ENCODE measurements at places on chromosomes 3 and 15. TPM values are rescaled to one million over a fixed set of nuclear protein-coding genes. Genes with fewer than 3 reads are reported as not detected.

DNA sequence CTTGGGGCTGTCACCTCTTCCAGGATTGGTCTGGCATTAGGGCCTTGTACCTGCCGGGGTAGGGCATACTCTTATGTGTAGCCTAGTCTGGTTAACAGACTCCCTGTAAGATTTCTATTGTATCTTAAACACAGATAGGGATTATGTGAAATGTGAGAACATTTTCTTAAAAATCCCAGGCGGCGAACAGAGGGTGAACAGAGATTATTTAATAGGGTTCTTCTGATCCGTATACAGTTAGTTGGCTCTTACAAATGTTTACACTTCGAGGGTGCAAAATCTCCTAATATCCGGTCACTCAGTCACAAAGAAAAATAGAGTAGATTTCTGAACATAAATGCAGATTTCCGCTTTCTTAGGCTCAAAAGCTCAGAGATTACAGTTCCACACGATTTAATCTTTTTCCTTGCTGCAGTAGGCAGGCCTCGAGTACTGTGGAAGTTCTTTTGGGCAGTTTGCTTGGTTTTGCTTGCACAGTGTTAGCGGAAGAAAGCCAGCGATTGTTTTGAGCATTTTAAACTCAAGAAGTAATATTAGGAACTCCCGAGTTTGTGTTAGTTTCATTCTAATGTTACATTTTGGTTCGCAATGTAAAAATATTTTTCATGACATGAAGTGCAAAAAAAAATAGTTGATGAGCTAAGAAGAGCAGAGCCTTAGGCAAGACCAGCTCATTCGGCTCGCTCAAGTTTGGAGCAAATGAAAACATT is 993 bp downstream of the PLCL2 start:
- H3K27ac ChIP-seq = peak overlapping the region; percentile 80
- peak overlapping the region; percentile 74 for H3K4me3 ChIP-seq
- no peaks in the 10 kb centered on the region for H3K27me3 ChIP-seq
- peak; percentile 70 for DNase-seq
- H3K4me1 ChIP-seq = peaks cover 6% of the 10 kb centered on the region

NAA50 gene
- 82.7 TPM for total RNA-seq

- H3K27ac ChIP-seq = no peak overlapping the region
- H3K36me3 ChIP-seq = no peaks in the 10 kb centered on the region
- H3K4me3 ChIP-seq = no peak overlapping the region
- H3K4me1 ChIP-seq = no peaks in the 10 kb centered on the region
- no peak for DNase-seq
Observed at GRCh38 chr3:108345492-108346205, 49.3 kb downstream of the HHLA2 start.

ANKRD34C gene
- 0.03 TPM for total RNA-seq

NT5DC2 gene
- total RNA-seq = 85.6 TPM

- no peak overlapping the region for H3K27ac ChIP-seq
- no peak for DNase-seq
- no peaks in the 10 kb centered on the region for H3K36me3 ChIP-seq
- peaks cover 11% of the 10 kb centered on the region for H3K4me1 ChIP-seq
Observed at GRCh38 chr3:15307580-15307979, 24.8 kb downstream of the SH3BP5 start.

GRCh38 chr15:65724464-65725215 is 67.5 kb downstream of the DENND4A start:
- no peak overlapping the region for H3K4me3 ChIP-seq
- peaks cover 3% of the 10 kb centered on the region for H3K36me3 ChIP-seq
- no peak overlapping the region for H3K27ac ChIP-seq
- H3K4me1 ChIP-seq = no peaks in the 10 kb centered on the region
- DNase-seq = peak; percentile 90

GRCh38 chr15:48447657-48448056 is 116.4 kb downstream of the DUT start:
- no peak for DNase-seq
- no peak overlapping the region for H3K27ac ChIP-seq
- H3K27me3 ChIP-seq = no peaks in the 10 kb centered on the region
- H3K4me3 ChIP-seq = no peak overlapping the region

HESX1 gene
- 0.89 TPM for total RNA-seq

DNA sequence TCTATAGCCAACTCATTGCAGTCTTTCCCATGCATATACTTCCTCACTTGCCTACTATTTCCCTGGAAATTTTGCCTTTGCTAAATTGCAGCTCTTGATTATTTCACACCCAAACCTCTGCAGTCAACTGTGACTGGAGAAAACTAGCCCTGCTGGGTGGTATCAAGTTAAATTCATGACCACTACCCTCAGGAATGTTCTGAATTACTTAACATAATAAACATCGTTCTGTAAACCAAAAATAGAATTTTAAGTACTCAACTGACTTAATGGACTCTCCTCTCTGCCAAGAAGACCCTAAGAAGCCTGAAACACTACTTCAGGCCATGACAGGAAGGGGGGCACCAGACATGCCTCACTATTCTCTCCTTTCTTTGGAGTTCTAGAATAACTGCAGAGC is 1278.0 kb upstream of the GBE1 start:
- no peaks in the 10 kb centered on the region for H3K36me3 ChIP-seq
- no peak overlapping the region for H3K4me3 ChIP-seq
- H3K27ac ChIP-seq = no peak overlapping the region

FGD5 gene
- total RNA-seq = 45.3 TPM

- peak; percentile 37 for DNase-seq
- no peak overlapping the region for H3K27ac ChIP-seq
- peaks cover 2% of the 10 kb centered on the region for H3K27me3 ChIP-seq
- H3K4me1 ChIP-seq = peaks cover 4% of the 10 kb centered on the region
- H3K36me3 ChIP-seq = no peaks in the 10 kb centered on the region
- peak overlapping the region; percentile 49 for H3K4me3 ChIP-seq
Observed at GRCh38 chr3:173396191-173397041, 1.1 kb upstream of the NLGN1 start.

DNA sequence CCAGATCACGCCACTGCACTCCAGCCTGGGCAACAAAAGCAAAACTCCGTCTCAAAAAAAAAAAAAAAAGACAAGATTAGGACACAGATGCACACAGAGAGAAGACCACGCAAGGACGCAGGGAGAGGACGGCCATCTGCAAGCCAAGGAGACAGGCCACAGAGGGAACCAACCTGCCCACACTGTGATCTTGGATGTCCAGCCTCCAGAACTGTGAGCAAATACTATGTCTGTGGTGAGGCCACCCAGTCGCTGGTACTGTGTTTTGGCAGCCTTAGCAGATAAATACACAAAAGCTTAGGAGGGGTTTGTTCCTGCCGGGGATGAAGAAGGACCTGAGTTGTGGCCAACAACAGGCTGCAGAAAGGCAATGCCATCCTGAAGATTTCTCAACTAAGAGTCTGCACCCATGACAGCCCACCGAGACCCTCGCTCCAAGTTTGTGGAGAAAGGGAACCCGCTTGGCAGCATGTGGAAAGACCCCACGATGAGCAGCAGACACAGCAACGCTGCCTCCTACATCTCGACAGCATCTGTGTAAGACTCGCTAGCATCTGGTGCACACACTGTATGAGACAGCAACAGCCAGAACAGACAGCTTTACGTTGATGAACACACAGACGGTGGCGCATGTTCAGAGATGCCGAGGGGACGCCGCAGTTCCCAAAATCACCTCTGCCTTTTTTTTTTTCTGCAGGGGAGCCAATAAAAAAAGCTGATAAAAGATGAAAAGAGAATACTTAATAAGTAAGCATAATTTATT is 13.7 kb downstream of the CYFIP1 start:
- no peak overlapping the region for H3K27ac ChIP-seq
- H3K4me3 ChIP-seq = no peak overlapping the region
- no peak for DNase-seq
- H3K27me3 ChIP-seq = no peaks in the 10 kb centered on the region

- DNase-seq = no peak
- H3K27ac ChIP-seq = no peak overlapping the region
- no peak overlapping the region for H3K4me3 ChIP-seq
- H3K36me3 ChIP-seq = peaks cover 3% of the 10 kb centered on the region
- no peaks in the 10 kb centered on the region for H3K27me3 ChIP-seq
- H3K4me1 ChIP-seq = no peaks in the 10 kb centered on the region
Observed at GRCh38 chr15:52220937-52221660, 29.9 kb upstream of the GNB5 start.

POLR2H gene
- 71.7 TPM for total RNA-seq

DNA sequence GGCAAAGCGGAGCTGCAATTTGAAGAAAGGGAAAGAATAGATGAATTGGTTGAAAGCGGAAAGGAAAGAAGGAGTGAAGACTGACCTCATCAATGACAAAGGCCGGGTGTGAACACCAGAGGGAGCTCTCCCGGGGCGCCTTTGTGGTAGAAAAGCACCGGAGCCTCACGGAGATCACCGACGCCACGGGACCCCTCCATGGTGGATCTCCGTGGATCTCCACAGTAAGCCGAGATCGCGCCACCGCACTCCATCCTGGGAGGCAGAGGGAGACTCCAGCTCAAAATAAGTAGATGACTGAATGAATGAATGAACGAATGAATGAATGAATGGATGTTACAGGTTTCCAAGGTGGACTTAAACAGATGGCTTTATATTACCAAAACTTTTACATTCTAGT is 25.0 kb downstream of the GPR160 start:
- no peaks in the 10 kb centered on the region for H3K27me3 ChIP-seq
- DNase-seq = no peak
- H3K4me1 ChIP-seq = no peaks in the 10 kb centered on the region
- H3K27ac ChIP-seq = no peak overlapping the region
- no peak overlapping the region for H3K4me3 ChIP-seq
- no peaks in the 10 kb centered on the region for H3K36me3 ChIP-seq

EEFSEC gene
- total RNA-seq = 9.8 TPM

DNA sequence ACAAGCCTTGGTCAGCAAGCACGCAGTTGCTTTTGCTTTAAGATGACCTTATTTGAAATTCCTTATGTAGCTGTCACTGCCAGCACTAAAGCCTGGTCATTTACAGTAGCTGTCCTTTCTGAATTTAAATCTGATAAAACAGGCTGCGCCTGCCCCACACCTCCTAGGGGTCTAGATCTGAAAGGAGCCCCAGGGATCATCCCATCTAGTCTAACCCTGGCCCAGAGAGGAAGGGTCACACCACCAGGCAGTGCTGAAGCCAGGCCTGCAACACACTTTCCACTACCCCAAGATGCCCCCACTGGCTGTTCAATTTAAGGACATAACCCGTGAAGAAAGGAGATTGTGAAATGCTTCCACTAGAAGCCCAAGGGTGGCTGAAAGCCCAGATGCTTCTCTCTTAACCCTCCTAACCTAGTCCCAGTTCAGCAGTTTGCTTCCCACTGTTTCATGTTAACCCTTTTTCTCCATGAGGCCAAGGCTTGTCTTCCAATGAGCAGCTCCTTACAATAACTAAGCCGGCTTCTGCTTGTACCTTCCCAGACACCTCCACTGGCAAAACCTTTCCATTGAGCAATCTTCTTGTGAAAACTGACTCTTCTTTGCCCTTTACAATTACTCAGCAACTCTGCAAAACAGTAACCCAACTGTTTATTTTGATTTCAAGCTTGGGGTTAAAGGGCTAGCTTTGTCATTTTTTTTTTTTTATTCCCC is 198.9 kb upstream of the LPP start:
- peak overlapping the region; percentile 38 for H3K27ac ChIP-seq
- H3K4me1 ChIP-seq = peaks cover 22% of the 10 kb centered on the region
- DNase-seq = peak; percentile 63
- no peaks in the 10 kb centered on the region for H3K36me3 ChIP-seq
- H3K4me3 ChIP-seq = no peak overlapping the region
- no peaks in the 10 kb centered on the region for H3K27me3 ChIP-seq

ZNF501 gene
- total RNA-seq = 4.0 TPM

DNA sequence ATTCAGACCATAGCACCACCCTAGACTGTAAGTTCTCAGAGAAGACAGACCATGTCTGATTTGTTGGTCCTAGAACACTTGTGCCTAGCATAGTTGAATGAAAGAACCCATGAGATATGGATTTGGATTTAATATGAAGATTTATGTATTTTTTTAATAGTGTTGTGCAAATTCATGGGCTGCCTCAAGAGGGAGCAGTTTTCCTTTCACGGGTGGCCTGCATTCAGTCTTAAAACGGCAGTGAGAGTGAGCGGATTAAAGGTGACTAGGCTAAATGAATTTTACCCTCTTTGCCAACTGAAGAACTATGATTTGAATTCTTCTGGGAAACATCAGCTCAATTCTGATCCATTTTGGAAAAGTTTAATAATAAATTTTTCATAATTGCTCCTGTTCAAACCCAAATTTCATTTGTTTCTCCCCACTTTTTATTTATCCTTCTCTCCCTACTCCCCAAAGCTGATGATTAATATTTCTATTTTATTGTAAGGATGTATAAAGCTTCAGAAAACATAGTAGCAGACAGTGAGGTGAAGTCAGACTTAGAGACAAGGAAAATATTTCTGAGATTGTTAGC is 67.3 kb downstream of the MORC1 start:
- no peaks in the 10 kb centered on the region for H3K36me3 ChIP-seq
- H3K27ac ChIP-seq = no peak overlapping the region
- no peaks in the 10 kb centered on the region for H3K4me1 ChIP-seq
- H3K27me3 ChIP-seq = no peaks in the 10 kb centered on the region
- no peak for DNase-seq

KCNAB1 gene
- 2.4 TPM for total RNA-seq

DNA sequence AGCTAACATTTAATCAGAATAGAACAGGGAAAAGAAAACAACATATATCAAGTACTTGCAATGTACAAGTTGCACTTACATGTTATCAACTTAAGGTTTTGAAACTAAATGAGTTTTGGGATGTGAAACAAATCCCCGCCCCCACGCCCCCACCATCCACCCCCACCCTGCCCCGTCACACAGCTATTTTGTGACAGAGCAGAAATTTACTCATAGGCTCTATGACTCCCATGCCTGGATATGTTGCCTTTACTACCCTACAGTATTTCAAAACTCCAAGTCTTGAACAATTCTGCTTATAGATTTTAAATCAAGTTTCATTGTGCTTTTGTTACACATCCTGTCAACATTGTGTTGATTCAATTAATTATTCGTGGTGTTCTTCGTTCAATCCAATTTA is 18.1 kb upstream of the IL1RAP start:
- H3K36me3 ChIP-seq = no peaks in the 10 kb centered on the region
- H3K4me1 ChIP-seq = no peaks in the 10 kb centered on the region
- no peak overlapping the region for H3K27ac ChIP-seq
- no peak overlapping the region for H3K4me3 ChIP-seq

GLDN gene
- total RNA-seq = 75.8 TPM

DNA sequence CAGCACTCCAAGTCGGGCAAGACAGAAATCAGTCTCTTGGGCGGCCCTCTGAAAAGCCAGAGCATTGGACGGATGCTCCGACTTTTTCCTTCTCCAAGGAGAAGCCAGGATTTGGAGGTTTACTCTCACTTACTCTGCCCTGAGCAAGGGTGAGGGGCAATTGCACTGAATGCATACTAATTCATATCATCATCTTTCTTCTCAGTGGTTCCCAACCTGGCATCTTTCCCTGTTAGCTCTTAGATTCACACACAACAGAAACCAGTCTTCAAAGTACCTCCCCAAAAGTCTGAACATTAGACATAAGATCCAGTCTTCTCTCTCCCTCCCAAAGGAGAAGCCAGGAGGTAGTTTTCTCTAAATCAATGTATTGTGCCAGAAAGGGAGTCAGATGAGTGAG is 219.2 kb downstream of the GREM1 start:
- no peak for DNase-seq
- H3K4me3 ChIP-seq = no peak overlapping the region
- H3K27me3 ChIP-seq = no peaks in the 10 kb centered on the region
- no peaks in the 10 kb centered on the region for H3K4me1 ChIP-seq
- no peaks in the 10 kb centered on the region for H3K36me3 ChIP-seq

GRCh38 chr3:122890720-122891220 is 95.9 kb downstream of the SLC49A4 start:
- H3K27ac ChIP-seq = no peak overlapping the region
- no peak overlapping the region for H3K4me3 ChIP-seq
- no peak for DNase-seq
- no peaks in the 10 kb centered on the region for H3K4me1 ChIP-seq
- H3K36me3 ChIP-seq = no peaks in the 10 kb centered on the region

FANCD2OS gene
- total RNA-seq = not detected
